ENCODE measurements at places on chromosomes 7 and 10. TPM values are rescaled to one million over a fixed set of nuclear protein-coding genes. Genes with fewer than 3 reads are reported as not detected.

The CLDN4 gene
- polyA plus RNA-seq = 0.77 TPM

The STEAP2 gene
- polyA plus RNA-seq = 3.3 TPM

The LRRC17 gene
- polyA plus RNA-seq = 35.6 TPM

- DNase-seq = peak; percentile 52
Observed at GRCh38 chr10:23702977-23703414, 264.1 kb downstream of the OTUD1 start.

DNA sequence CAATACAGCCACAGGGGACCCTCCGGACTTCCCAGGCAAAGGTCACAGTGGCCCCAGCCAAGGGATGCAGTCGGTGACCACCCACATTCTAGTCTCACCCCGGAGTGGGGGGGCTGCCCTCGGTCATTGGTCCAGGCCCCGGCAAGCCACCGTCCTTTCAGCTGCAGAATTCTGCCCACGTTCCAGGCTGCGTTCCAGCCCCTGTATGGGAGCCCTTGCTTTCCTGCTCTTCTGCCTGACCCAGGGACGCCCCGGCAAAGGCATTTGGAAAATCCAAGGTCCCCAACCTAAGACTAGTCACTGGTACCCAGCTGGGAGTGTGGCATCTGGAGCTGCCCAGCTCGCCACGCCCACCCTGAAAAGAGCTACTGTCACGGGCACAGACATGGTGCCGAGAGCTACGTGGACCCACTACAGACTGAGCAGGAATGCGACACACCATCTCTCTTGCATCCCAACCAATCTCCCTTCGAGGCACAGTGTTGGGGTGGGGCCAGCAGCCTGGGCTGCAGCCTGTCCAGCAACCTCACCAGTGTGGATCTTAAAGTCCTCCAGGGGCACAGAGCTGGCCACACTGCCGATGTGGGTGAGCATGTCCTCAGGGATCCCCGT is 18.6 kb downstream of the OGDHL start:
- DNase-seq = no peak
